ENCODE measurements at places on chromosomes 12 and 14. TPM values are rescaled to one million over a fixed set of nuclear protein-coding genes. Genes with fewer than 3 reads are reported as not detected.

DNA sequence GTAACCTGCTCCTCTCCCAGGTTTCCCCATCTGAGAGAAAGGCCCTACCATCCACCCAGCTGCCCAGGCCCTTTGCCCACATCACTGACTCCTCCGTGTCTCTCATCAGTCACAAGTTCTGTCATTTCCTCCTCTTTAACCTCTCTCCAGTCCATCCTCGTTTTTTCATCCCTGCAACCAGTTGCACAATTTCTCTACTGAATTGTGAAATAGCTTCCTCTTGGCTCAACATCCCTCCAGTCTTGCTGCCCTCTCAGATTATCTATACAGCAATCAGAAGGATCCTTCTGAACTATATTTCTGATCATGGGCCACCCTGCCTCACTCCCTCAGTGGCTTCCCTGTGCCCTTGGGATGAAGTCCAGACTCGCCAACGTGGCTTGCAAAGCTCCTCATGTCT lies 6.8 kb downstream of the FAM161B start:
- H3K36me3 ChIP-seq = no peaks in the 10 kb centered on the region
- no peak for DNase-seq
- H3K4me1 ChIP-seq = no peaks in the 10 kb centered on the region
- no peak overlapping the region for H3K4me3 ChIP-seq
- H3K27ac ChIP-seq = no peak overlapping the region

DNA sequence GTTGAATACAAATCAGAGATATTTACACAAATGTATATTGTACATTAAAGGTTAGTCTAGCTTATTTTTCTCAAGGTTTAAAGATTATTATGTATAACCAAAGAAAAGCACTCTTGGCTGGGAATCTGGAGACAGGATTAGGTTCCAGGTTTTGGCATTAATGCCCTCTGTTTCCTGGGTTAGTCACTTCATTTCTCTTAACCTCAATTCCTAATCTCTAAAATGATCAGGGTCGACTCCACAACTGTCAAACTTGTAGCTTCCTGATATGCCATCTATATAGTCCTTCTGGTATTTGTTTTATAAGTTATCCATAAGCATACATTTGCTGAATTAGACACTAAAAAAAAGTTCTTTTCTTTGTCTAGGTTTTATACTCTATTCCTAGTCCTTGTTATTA lies 2.6 kb downstream of the ITPR2 start:
- H3K27me3 ChIP-seq = no peaks in the 10 kb centered on the region
- H3K4me1 ChIP-seq = peaks cover 22% of the 10 kb centered on the region
- no peaks in the 10 kb centered on the region for H3K36me3 ChIP-seq

The CCDC38 gene
- polyA plus RNA-seq = not detected

The SLC6A15 gene
- polyA plus RNA-seq = 14.0 TPM

The OTUB2 gene
- polyA plus RNA-seq = 2.6 TPM

DNA sequence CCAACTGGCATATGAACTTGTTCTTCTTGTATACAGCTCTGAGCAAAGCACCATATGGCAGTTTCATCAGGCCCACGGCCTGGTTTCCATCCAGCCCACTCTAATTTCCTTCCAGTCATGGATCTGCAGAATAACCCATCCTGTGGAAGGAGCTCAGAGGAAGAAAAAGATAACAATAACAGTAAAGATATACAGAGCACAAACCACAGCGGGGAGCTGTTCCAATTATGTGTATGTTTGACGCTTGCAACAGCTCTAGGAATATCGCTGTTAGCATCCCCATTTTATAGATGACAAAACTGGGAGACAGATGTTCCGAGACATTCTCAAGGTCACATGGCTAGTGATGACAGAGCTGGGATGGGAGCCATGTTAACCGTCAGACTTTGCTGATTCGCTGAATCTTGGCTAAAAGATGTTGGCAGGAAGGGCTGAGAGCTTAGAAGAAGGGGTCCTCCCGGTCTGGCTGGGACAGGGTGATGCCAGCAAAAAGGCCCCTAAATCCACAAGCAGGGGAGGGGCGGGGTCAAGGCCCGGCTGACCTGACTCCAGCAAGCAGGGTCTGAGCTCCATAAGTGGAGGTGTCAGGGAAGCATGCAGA lies 34.4 kb upstream of the CIPC start:
- DNase-seq = no peak
- H3K4me3 ChIP-seq = no peak overlapping the region
- H3K27ac ChIP-seq = no peak overlapping the region
- no peaks in the 10 kb centered on the region for H3K27me3 ChIP-seq
- no peaks in the 10 kb centered on the region for H3K36me3 ChIP-seq

- H3K4me1 ChIP-seq = peaks cover 35% of the 10 kb centered on the region
- H3K27ac ChIP-seq = peak overlapping the region; percentile 91
- H3K36me3 ChIP-seq = no peaks in the 10 kb centered on the region
- peak overlapping the region; percentile 70 for H3K4me3 ChIP-seq
- H3K27me3 ChIP-seq = no peaks in the 10 kb centered on the region
Measured at GRCh38 chr14:23300687-23301223, 1.9 kb downstream of the PPP1R3E start.

GRCh38 chr14:77276959-77277358 lies 6.0 kb upstream of the NGB start:
- H3K27me3 ChIP-seq = no peaks in the 10 kb centered on the region
- no peak for DNase-seq
- no peak overlapping the region for H3K4me3 ChIP-seq
- no peaks in the 10 kb centered on the region for H3K4me1 ChIP-seq

GRCh38 chr12:29717540-29718100 lies 66.1 kb downstream of the TMTC1 start:
- DNase-seq = no peak
- H3K4me3 ChIP-seq = no peak overlapping the region
- peaks cover 12% of the 10 kb centered on the region for H3K4me1 ChIP-seq
- H3K27ac ChIP-seq = no peak overlapping the region

The ERC1 gene
- 13.1 TPM for polyA plus RNA-seq

The TBC1D30 gene
- 0.41 TPM for polyA plus RNA-seq

DNA sequence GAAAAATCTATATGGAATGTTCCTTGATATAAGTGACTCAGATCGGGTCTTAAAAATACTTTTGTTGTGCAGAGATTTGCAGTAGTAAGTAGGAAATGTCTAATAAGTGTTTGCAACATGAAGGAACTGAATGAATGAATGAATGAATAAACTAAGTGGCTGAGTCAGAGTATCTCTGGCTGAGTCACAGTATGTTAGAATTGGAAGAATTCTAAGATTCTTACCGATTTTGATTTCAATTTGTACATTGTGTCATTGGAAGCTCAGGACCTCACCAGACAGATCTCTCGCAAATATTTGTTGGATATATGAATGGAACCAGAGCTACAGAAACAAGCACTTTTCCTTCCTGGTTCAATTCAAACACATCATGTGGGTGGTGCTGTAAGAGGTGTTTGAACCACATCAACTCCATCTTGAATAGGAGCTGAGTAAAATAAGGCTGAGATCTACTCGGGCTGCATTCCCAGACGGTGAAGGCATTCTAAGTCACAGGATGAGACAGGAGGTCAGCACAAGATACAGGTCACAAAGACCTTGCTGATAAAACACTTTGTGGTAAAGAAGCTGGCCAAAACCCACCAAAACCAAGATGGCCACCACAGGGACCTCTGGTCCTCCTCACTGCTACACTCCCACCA lies 123.9 kb upstream of the FOXN3 start:
- DNase-seq = no peak
- H3K27me3 ChIP-seq = no peaks in the 10 kb centered on the region
- no peak overlapping the region for H3K4me3 ChIP-seq
- no peaks in the 10 kb centered on the region for H3K36me3 ChIP-seq
- peaks cover 18% of the 10 kb centered on the region for H3K4me1 ChIP-seq

DNA sequence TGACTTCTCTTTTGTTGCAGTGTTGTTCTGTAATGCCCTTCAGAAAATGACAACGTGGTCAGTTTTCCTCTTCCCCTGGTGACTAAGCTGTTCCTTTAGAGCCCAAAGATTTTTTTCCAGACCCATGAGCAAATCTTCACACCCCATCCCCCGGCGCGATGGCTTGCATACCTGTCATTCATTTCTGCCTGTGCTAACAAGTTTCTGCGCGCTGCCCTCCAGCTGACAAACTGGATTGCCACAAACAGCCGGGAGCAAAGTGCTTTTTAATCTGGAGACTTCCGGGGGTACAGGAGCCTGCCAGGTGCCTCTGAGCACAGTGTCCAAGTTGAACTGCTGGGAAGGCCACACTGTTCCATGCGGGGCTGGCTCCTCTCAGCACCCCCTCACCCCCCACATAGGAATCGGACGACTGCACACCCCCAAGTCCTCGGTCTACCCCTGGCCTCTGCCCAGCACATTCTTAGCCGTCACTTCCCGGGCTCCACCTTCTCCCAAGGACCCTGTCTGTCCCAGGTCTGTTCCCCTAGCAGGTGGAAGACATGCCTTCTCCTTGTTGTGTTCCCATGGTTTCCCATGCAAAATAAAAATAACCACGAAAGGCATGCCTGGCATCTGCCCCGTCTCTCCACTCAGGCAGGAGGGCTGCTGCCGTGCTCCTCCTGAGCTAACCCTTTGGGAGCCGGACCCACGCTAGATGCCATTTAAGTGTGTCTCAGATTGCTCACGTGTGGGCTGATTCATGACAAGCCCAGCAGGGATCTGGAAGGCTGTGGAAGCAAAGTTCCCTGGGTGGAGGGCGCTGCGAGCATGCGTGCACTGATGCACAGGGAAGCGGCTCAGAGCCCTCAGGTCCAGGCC lies 14.1 kb downstream of the RILPL1 start:
- DNase-seq = peak; percentile 77
- no peaks in the 10 kb centered on the region for H3K27me3 ChIP-seq
- H3K36me3 ChIP-seq = peaks cover 23% of the 10 kb centered on the region
- H3K4me3 ChIP-seq = no peak overlapping the region
- H3K4me1 ChIP-seq = peaks cover 20% of the 10 kb centered on the region

DNA sequence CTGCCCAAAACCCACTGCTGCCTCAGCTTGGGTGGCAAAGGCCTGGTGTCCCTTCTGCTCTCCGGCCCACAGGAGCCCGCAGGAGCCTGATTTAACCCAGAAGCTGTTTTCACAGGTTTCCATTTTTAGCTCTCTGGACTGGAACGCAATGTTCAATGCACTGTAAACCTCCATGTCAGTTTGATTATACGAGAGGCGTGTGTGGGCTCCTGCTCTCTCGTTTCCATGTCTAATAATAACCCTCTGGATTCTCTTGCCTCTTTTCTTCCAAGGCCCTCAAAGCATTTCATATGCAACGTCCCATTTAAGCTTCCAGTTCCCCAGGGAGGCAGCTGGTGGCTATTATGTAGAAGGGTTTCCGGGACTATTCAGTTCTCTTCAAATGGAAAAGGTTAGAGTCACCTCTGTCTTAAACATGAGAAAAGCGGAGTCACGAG lies 161.1 kb downstream of the SUDS3 start:
- no peaks in the 10 kb centered on the region for H3K4me1 ChIP-seq
- DNase-seq = no peak
- no peaks in the 10 kb centered on the region for H3K36me3 ChIP-seq
- H3K4me3 ChIP-seq = no peak overlapping the region
- no peak overlapping the region for H3K27ac ChIP-seq

DNA sequence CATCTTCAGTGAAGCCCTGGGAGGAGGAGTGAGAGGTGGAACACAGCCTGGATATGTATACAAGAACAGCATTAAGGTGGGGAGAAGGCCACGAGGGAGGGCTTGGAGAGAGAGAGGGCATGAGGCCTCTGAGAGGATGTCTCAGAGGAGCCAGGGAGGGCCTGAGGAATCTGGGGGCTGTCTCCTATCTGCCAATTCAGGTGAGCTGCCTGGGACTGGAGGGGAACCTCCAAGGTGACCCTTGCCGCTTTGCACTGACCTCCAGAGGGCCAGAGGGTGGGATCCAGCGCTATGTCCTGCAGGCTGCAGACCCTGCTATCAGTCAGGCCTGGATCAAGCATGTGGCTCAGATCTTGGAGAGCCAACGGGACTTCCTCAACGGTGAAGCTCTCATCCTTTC lies 4.4 kb downstream of the ARHGEF25 start:
- H3K27me3 ChIP-seq = peaks cover 73% of the 10 kb centered on the region
- no peak for DNase-seq
- H3K4me1 ChIP-seq = peaks cover 6% of the 10 kb centered on the region

- H3K27me3 ChIP-seq = no peaks in the 10 kb centered on the region
- H3K36me3 ChIP-seq = no peaks in the 10 kb centered on the region
- DNase-seq = no peak
- H3K4me3 ChIP-seq = no peak overlapping the region
- no peak overlapping the region for H3K27ac ChIP-seq
- no peaks in the 10 kb centered on the region for H3K4me1 ChIP-seq
Measured at GRCh38 chr12:106942775-106943174, 12.9 kb upstream of the TMEM263 start.

The DNAH10 gene
- 0.08 TPM for polyA plus RNA-seq

- H3K4me3 ChIP-seq = no peak overlapping the region
- H3K4me1 ChIP-seq = no peaks in the 10 kb centered on the region
- no peaks in the 10 kb centered on the region for H3K27me3 ChIP-seq
- DNase-seq = no peak
Measured at GRCh38 chr14:86654558-86655184, 1124.7 kb downstream of the FLRT2 start.

The SLCO1C1 gene
- not detected for polyA plus RNA-seq

- H3K4me3 ChIP-seq = peak overlapping the region; percentile 43
- H3K27me3 ChIP-seq = no peaks in the 10 kb centered on the region
- H3K4me1 ChIP-seq = peaks cover 24% of the 10 kb centered on the region
- DNase-seq = no peak
- H3K27ac ChIP-seq = peak overlapping the region; percentile 53
Measured at GRCh38 chr12:65306366-65307168, 28.1 kb downstream of the MSRB3 start.

The RGS6 gene
- polyA plus RNA-seq = not detected

GRCh38 chr12:34598352-34598827 lies 576.1 kb downstream of the ALG10 start:
- no peaks in the 10 kb centered on the region for H3K4me1 ChIP-seq
- H3K36me3 ChIP-seq = no peaks in the 10 kb centered on the region
- DNase-seq = no peak
- H3K27me3 ChIP-seq = no peaks in the 10 kb centered on the region

All from keratinocyte (primary cell).